Upper lobe of right lung (tissue), 1 donor: ENCODE measurements at places on chromosomes 1 and 21. TPM values are rescaled to one million over a fixed set of nuclear protein-coding genes. Genes with fewer than 3 reads are reported as not detected.

SELENBP1 gene
- 321 TPM for total RNA-seq

RPRD2 gene
- 31.4 TPM for total RNA-seq

PRKAB2 gene
- 12.3 TPM for total RNA-seq

OR2L2 gene
- 0.14 TPM for total RNA-seq

NR1I3 gene
- total RNA-seq: not detected

S100A8 gene
- 266 TPM for total RNA-seq

SLAMF8 gene
- total RNA-seq: 34.6 TPM

PRAMEF26 gene
- not detected for total RNA-seq

EFHD2 gene
- 64.3 TPM for total RNA-seq

AMY2A gene
- total RNA-seq: not detected

LRRC42 gene
- total RNA-seq: 18.1 TPM

LORICRIN gene
- not detected for total RNA-seq

OPRD1 gene
- total RNA-seq: not detected

CFAP74 gene
- total RNA-seq: 0.35 TPM

SPOCD1 gene
- 31.4 TPM for total RNA-seq

CPLANE2 gene
- total RNA-seq: 11.7 TPM

KRTAP10-11 gene
- total RNA-seq: not detected

RNASEL gene
- 12.8 TPM for total RNA-seq
